ENCODE measurements at places on chromosomes 1 and 21. TPM values are rescaled to one million over a fixed set of nuclear protein-coding genes. Genes with fewer than 3 reads are reported as not detected.

GRCh38 chr21:42691901-42692559, 38.6 kb downstream of the PDE9A start:
- no peaks in the 10 kb centered on the region for H3K36me3 ChIP-seq
- H3K27ac ChIP-seq, result no peak overlapping the region
- H3K27me3 ChIP-seq, result no peaks in the 10 kb centered on the region
- no peak overlapping the region for H3K4me3 ChIP-seq
- DNase-seq, result no peak

DNA sequence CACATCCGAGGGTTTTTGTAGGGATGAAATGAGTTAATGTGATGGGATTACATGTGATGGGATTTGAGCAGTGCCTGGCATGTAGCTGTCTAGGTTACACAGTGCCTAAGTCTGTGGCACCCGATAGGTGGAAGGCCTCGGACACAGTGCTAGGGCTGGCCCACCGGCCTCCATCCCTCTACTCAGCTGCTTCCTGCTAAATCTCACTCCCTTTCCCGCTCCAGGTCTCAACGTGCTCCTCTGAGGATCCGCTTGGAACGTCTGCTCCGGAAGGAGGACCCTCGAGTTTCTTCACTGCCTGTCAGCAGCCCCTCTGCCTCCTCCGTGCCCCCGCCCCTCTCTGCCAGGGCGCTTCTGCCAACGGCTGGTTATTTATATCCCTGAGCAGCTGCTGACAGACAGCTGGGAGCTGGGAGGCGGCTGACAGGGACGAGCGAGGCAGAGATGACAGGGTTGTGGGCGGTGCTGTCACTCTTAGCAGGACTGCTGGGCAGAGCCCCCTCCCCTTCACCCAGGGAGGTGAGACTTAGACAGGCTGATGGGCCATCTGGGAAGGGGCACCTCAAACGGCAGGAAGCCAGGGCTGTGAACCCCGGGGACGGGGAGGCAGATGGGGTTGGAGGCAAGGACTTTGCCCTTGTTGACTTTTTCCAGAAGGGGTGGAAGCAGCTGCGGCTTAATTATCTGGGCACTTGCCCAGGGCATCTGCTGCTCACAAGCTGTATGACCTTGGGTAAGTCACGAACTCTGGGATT, 26.6 kb upstream of the LRRN2 start:
- peaks cover 8% of the 10 kb centered on the region for H3K4me1 ChIP-seq
- no peaks in the 10 kb centered on the region for H3K27me3 ChIP-seq
- H3K36me3 ChIP-seq, result no peaks in the 10 kb centered on the region
- no peak for DNase-seq

DNA sequence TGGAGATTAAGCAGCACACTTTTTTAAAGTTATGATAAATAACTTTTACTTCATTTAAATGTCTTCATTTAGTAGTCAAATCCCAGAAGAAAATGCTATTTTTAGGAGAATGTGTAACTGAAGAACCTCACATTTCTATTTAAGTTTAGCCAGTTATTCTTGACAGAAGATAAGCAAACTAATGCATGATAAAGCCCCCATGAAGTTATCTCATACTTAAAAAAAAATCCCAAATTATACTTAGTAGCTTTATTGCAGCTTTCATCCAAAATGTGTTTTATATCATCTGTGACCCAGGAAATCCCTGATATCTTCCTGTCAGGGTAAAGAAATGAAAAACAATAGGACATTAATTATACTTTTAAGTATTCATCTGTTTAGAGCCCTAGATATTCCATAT, 124.8 kb upstream of the SYT6 start:
- no peak for DNase-seq
- no peak overlapping the region for H3K27ac ChIP-seq
- H3K36me3 ChIP-seq, result no peaks in the 10 kb centered on the region
- H3K4me3 ChIP-seq, result no peak overlapping the region

GRCh38 chr1:168509210-168509609, 34.6 kb downstream of the XCL2 start:
- no peaks in the 10 kb centered on the region for H3K27me3 ChIP-seq
- H3K4me3 ChIP-seq, result no peak overlapping the region
- no peak overlapping the region for H3K27ac ChIP-seq
- DNase-seq, result no peak

Gene TAS1R3
- total RNA-seq, result 0.53 TPM

Gene COQ8A
- 35.2 TPM for total RNA-seq

Gene KTI12
- total RNA-seq, result 18.1 TPM

DNA sequence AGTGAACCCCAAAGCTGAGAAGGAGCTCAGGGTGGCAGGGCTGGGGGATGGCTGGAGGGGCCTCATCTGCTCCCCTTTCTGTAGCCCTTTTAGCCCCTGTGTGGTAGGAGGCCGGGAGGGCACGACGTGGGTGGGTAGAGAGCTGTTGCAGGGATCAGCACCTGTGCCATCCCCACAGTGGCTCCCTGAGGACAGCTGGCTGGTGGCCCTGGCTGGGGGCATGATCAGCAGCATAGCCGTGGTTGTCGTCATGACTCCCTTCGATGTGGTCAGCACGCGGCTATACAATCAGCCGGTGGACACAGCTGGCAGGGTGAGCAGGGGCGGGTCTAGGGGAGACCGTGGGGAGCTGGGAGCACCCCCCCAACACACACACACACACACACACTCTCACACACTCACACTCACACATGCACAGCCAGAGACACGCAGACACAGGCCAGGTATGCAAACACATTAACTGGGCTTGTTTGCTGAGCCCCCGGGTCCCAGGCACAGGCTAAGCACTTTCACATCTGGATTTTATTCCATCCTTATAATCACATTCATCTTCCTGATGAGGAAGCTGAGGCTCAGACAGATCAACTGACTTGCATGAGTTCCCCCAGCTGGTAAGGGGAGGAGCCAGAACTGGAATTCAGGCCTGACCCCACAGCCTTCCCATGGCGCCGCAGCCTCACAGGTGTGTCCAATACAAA, 2.5 kb downstream of the SLC25A34 start:
- no peaks in the 10 kb centered on the region for H3K27me3 ChIP-seq
- H3K4me1 ChIP-seq, result peaks cover 5% of the 10 kb centered on the region
- H3K4me3 ChIP-seq, result no peak overlapping the region
- DNase-seq, result no peak
- no peak overlapping the region for H3K27ac ChIP-seq
